ENCODE measurements at places on chromosomes 7 and 10.
A peak's percentile ranks its signal among the peaks of the same experiment; 100 is the strongest.

- no peak for DNase-seq
These were observed 279.8 kb upstream of the CACNA2D1 start for GRCh38 chr7:82723411-82723810.

DNA sequence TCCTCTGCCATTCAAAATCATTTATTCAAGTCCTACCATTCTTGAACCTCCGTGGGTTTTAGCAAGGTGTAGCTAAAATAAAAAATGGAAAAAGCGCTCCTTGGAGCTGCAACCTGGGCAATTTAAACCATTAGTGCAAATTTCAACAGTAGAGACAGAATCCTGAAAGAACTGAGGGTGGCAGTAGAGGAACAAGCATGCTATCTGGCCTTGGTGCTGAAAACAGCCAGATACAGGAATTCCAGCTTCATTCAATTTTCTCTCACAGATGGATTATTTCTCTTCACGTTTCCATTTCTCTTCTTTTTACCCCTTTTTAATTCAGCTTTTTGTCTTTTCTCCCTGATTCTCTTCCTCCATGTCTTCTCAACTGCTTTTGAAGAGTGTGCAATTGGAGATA lies 77.7 kb downstream of the OTUD1 start:
- DNase-seq, result peak; percentile 46

GRCh38 chr10:46541017-46541661 lies 15.3 kb downstream of the GPRIN2 start:
- DNase-seq, result peak; percentile 64

DNA sequence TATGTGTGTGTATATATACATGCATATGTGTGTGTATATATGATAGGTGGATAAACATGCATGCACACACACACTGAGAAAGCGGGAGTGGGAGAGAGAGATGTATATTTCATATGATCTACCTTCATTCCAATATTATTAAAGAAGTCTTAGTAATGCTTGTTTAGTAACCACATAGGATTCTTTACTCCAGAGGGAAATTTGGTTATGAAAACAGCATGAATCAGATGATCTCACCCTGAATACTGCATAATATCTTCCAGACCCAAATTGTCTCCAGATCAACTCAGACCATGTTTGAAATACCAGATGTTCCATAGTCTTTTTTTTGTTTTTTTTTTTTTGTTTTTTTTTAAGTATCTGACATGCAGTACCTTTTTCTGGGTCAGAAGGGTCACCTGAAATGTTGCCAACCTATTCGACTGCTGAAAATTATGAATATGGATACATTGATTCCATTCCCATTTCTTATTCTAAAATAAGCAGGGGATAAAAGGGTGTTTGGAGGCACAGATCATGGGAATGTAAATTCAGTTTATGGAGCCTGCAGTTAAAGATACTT lies 17.4 kb downstream of the TES start:
- DNase-seq, result no peak

DNA sequence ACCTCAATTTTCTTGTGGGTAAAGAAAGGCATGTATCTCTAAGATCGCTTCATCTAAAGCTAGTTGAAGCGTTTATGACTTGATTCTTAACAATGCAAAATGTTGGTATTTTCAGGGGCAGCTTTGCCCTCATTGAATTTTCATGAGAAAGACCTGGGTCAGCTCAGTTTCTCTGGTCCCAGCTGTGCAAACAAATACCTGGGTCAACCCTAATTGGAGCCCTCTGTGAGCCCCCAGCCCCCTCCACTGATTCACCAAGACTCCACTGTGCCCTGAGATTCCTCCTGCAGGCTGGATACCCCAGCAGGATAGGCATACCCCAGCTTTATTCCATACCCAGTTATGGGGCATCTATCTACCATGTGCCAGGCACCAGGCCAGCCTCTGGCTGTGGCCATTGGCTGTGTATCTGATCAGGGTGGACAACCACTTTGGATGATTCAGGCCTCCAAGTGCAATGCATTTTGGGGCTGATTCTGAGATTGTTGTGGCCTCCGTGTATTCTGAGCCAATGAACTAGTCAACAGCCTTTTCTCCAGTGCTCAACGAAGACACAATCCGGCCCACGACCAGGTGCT lies 201.9 kb downstream of the MYOF start:
- no peak for DNase-seq

DNA sequence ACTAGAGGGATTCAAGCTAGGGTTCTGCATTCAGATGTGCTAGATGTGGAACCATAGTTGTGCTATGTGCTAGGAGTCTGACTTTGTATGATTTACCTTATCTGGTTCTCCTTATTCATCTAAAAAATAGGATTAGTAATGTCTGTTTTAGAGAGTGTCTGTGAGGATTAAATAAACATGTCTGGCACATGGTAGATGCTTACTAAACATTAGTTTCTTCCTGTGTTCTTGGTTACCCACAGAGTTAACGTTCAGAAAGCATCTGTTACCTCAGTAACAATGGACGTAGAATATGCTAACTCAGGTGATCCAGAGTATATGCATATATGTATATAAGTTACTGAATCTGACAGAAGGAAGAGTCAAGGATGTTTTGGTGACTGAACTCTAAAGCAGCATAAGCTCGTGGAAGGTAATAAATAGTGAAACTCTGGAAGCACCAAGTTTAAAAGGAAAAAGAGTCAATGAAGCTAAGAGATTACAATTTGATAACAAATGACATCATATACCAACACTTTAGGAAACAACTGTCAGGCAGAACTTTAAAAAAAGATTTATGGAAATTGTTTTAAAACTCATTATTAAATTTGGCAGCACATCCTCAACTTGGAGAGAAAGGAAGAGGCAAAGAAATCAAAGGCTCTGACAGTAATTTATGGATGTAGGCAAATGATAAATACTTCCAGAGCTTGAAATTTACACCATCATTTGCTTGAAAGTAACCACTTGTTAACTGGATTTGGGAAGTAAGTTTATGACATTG lies 127.0 kb downstream of the CCNY start:
- no peak for DNase-seq

DNA sequence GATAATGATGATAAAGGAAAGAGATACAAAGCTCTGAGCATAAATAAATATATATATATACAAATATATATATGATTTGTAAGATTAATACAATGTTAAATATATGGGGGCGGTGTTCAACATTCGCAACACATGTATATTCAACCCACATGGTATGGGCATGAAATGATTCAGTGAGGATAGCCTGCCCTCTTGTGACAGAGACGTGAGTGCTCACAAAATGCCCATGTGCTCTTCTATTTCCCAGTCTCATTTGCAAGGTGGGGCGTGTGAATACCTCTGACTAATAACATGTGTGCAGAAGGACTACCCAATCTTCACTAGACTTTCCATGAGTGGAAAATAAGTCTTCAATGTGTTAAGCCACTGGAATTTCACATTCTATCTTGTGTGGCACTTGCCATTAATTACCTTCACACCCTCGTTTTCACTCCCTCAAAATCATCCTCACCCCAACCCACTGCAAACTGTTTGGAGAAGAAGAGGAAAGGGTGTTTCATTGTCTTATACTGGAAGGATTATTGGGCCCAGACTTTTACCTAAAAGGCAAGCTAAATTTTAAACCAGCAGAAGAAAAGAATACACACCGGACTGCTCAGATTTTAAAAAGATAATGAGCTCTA lies 26.9 kb downstream of the ASAH2 start:
- DNase-seq, result peak; percentile 8

- DNase-seq, result no peak
These were observed 32.6 kb downstream of the USP6NL start for GRCh38 chr10:11578802-11579255.

DNA sequence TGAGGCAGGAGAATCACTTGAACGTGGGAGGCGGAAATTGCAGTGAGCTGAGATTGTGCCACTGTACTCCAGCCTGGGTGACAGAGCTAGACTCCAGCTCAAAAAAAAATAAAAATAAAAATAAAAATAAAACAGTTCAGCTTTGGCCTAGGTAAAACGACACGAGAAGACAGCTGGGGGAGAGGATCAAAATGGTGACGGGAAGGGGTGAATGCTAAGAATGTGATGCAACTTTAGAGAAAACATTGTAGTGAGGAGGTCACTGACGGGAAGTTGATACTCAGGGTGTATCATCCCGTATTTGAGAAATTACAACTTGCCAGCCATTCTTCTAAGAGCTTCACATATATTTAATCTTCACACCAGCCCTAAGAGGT lies 1.1 kb downstream of the NDST2 start:
- DNase-seq, result no peak

DNA sequence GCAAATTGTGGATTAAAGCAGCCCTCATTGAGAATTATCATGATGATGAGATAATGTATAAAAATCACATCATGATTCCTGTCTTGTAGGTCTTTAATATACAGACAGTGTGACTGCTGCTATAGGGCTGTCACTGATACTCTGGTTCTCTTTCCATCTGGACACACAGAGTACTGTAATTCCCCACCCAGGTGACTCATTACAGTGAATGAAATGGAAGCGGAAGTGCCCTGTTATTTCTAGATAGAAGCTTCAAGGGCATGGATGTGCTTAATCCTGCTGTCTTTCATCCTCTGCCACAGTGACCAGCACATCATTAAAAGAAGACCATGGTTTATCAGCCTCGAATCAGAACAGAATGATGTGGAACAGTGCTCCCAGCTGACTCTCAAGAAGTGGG lies 1234.0 kb downstream of the SORCS3 start:
- DNase-seq, result no peak

GRCh38 chr10:70296406-70296899 lies 12.6 kb upstream of the NPFFR1 start:
- DNase-seq, result no peak

GRCh38 chr7:98797150-98797549 lies 72.7 kb downstream of the TMEM130 start:
- no peak for DNase-seq

GRCh38 chr10:88920986-88921593 lies 31.5 kb downstream of the ACTA2 start:
- no peak for DNase-seq
